ENCODE measurements at places on chromosomes 16 and 17.

DNA sequence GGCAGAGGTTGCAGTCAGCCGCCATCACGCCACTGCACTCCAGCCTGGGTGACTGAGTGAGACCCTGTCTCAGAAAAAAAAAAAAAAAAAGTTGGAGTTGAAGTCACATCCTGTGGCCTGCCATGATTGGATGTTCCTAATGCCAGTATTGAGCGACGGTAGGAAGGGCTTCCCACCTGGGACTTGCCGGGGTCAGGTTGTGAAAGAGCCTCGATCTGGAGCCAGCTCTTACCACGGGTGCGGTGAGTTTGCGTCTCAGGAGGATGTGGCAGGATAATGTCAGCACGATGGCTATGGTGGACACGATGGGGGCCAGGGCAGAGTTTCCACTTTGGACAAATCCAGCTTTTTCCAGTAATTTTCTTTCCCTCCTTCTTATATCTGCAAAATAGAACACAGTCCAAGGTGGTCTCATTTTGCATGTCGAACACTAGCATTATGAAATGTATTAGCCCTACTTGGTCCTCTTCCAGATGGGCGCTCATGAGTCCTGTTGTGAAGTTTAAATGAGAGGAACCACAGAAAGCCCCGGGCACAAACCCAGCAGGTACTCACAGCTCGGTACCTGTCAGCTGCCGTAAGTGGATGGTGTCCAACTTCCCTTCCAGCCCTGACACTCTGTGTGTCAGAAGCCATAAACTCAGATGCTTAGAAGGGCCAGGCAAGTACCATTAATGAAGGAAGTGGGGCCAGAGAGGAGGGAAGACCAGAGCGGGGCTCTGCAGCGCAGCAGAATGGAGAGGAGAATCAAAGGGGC lies 22.2 kb downstream of the ABCC12 start:
- DNase-seq, result no peak

DNA sequence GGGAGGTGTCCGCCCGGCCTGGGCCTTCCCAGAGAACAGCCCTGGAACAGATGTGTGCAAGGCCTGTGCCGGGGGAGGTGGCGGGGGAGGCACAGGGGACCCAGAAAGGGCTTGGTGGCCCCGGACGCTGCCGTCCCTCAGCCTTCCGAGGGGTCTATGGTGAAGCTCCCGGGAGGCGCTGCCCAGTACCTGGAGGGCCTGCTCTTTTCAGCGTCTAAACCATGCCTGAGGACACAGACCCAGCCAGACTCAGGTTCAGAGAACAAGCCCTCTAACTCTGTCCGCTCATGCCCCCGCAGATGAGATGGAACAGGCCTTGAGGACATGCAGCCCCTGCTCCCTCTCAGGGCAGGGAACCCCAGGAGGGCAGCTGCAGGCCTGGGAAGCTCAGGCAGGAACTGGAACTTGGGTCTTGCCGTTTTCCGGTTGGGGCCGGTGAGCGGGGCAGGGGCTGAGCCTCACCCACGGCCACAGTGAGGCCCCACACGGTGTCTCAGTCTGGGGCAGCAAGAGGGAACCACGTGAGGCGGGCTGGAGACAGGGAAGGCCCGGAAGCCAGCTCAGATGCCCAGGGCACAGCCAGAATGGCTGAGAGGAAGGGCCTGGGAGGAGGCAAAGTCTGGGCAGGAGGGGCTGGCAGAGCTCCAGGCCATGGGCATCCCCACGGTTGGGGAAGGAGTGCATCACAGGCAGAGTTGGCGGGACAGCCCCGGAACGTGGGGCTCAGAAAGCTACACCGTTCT lies 12.5 kb downstream of the SLC16A3 start:
- DNase-seq, result peak; percentile 72

DNA sequence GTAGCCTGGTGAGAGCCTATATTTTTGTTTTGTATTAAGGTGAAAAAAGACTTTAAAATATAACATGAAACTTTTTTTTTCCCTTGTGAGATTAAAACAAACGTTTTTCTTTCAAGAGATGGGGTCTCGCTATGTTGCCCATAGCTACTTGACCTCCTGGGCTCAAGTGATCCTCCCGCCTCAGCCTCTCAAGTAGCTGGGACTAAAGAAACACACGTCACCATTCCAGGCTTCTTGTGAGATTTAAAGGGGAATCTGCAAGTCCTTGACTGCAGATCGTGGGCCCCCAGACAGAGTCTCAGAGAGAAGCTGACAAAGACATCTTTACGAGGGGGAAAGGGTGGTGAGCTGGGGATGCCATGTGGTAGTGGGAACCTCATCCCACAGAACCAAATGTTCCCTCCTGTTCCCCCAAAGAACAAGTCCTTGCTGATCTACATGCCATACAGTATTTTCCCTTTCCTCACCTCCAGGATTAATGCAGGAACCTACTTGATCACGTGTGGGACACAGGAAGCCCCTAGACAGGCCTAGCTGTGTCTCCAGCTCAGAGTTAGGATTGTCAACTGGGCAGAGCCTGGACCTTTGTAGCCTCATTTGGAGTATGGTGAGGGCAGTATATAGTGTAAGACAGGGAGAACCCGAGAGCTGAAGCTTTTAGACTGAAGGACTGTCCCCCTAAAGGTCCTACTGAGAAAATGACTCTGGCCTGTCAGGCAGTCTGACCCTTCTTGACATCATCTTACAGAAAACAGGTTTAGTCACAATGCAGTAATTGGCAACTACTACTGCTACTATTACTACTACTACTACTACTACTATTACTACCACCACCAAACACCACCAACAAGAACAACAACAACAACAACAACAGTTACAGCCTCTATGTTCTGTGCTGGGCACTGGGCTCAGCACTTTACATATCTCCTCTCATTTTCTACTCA lies 4.1 kb downstream of the MAP3K14 start:
- DNase-seq, result no peak

DNA sequence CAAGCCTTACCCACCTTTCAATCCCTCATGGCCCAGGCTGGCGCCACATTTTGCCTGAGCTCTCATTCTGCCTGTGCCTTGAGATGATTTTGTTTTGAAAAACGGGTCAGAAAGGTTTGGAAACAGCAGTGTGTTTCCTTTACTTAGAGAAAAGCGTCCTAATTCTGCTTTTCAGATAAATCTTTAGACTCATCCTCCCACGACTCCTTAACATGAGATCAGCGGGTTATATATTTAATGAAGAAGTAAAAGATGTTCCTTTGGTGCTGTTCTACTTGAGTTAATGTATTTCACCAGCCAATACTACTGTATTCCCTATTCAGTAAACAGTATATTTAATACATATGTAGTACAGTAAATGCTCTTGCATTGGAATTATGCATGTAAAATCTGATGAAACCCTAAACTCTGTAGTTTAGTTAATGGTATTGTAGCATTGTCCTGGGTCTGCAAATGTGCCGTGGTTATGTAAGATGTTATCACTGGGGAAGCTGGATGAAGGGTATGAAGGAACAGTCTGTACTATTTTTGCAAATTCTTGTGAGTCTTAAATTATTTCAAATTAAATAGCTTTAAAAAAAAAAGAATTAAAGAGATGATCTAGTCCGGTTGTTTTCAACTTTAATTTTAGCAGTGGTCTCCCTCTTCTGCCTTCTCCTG lies 199.4 kb upstream of the CACNG5 start:
- no peak for DNase-seq

GRCh38 chr17:51354936-51355335 lies 94.6 kb downstream of the UTP18 start:
- DNase-seq, result no peak

GRCh38 chr16:30912794-30913412 lies 10.5 kb upstream of the FBXL19 start:
- no peak for DNase-seq

GRCh38 chr16:12775656-12776236 lies 27.9 kb downstream of the CPPED1 start:
- no peak for DNase-seq

DNA sequence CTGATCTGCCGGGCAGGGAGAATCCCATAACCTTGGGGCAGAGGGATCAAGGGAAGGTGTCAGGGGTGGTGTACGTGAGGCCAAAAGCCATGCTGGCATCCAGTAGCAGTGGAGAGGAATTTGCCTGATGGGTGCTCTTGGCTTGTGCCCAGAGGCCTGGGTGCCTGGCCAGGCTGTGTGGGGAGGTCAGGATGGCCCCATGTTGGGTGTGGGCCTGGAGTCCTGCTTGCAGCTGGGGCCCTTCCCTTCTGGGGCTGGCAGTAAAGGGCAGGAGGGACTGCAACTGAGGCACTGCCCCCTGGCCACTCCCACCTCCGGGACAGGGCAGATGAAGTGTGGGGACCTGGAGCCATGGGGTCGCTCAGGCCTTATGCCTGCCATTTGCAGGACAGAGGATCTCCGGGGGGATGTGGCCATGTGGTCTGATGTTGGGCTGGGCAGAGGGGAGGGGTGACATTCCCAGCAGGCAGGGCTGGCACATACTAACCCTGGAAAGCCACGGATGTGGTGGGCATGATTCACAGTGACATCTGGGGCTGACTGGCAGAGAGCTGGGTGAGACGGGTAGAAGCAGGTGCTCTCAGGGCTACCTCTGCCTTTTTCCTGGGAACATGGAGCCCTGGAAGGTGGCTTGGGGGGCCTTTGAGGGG lies 3.5 kb downstream of the FMNL1 start:
- DNase-seq, result no peak

GRCh38 chr17:50258647-50259476 lies 15.4 kb upstream of the TMEM92 start:
- DNase-seq, result no peak

GRCh38 chr17:33225509-33225908 lies 67.6 kb downstream of the ASIC2 start:
- DNase-seq, result no peak

- no peak for DNase-seq
Observed at GRCh38 chr17:74923538-74924249, 379 bp upstream of the OTOP2 start.

GRCh38 chr17:8799570-8800212 lies 526 bp upstream of the MFSD6L start:
- DNase-seq, result no peak

- DNase-seq, result no peak
Observed at GRCh38 chr17:73215447-73215846, 22.6 kb downstream of the COG1 start.

- DNase-seq, result no peak
Observed at GRCh38 chr16:76162046-76162445, 115.2 kb upstream of the CNTNAP4 start.

GRCh38 chr17:7396147-7396546 lies 1.8 kb upstream of the PLSCR3 start:
- DNase-seq, result no peak
